Osteocyte (in vitro differentiated cells): ENCODE measurements at places on chromosomes 2 and 18. TPM values are rescaled to one million over a fixed set of nuclear protein-coding genes. Genes with fewer than 3 reads are reported as not detected.

Gene SERPINB13
- not detected in 2 replicates for total RNA-seq

Gene TACR1
- total RNA-seq = not detected in 2 replicates

Gene CCL20
- not detected in 2 replicates for total RNA-seq

GRCh38 chr18:69580107-69580506, 179.4 kb downstream of the DOK6 start:
- H3K4me1 ChIP-seq = no peaks in the 10 kb centered on the region
- H3K27me3 ChIP-seq = peaks cover 4% of the 10 kb centered on the region
- no peak for DNase-seq
- no peak overlapping the region for H3K27ac ChIP-seq
- no peaks in the 10 kb centered on the region for H3K36me3 ChIP-seq

DNA sequence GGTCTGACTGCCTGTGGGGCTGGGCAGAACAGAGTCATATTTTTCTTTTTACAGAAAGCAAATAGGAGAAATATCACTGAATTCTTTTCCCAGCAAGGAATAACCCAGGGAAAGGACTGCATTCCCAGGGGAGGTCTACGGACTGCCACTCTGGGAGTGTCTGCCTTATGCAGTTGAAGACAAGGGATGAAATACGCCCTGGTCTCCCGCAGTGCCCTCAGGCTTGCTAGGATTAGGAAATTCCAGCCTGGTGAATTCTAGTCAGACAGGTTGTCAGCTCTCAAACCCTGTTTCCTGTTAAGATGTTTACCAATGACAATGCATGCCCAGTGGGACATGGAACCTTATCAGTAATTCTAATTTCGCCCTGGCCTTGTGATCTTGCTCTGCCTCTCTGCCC, 30.3 kb upstream of the PDK1 start:
- H3K36me3 ChIP-seq = no peaks in the 10 kb centered on the region
- H3K4me3 ChIP-seq = no peak overlapping the region
- H3K4me1 ChIP-seq = no peaks in the 10 kb centered on the region
- H3K27ac ChIP-seq = no peak overlapping the region
